Mesothelial cell of epicardium (in vitro differentiated cells): ENCODE measurements at places on chromosomes 4 and X. TPM values are rescaled to one million over a fixed set of nuclear protein-coding genes. Genes with fewer than 3 reads are reported as not detected.

SORBS2 gene
- 9.2 to 11.0 TPM (median 10.1 TPM) in 3 replicates for total RNA-seq

MAGEB1 gene
- not detected in 3 replicates for total RNA-seq

GRCh38 chr4:81152839-81153713, 61.9 kb downstream of the PRKG2 start:
- peaks cover 2% of the 10 kb centered on the region for H3K36me3 ChIP-seq
- peak overlapping the region; percentile 79 for H3K4me3 ChIP-seq
- peak overlapping the region; percentile 64 for H3K27ac ChIP-seq
- H3K4me1 ChIP-seq, result peaks cover 4% of the 10 kb centered on the region
- H3K27me3 ChIP-seq, result no peaks in the 10 kb centered on the region
- no peak for DNase-seq

GRCh38 chr4:41609851-41610250, 71.9 kb downstream of the LIMCH1 start:
- H3K27me3 ChIP-seq, result no peaks in the 10 kb centered on the region
- H3K27ac ChIP-seq, result no peak overlapping the region
- H3K36me3 ChIP-seq, result peaks cover 2% of the 10 kb centered on the region

GRCh38 chr4:154067786-154068185, 278.9 kb upstream of the SFRP2 start:
- H3K27me3 ChIP-seq, result no peaks in the 10 kb centered on the region
- no peak overlapping the region for H3K27ac ChIP-seq
- H3K4me1 ChIP-seq, result no peaks in the 10 kb centered on the region
- H3K4me3 ChIP-seq, result no peak overlapping the region

DNA sequence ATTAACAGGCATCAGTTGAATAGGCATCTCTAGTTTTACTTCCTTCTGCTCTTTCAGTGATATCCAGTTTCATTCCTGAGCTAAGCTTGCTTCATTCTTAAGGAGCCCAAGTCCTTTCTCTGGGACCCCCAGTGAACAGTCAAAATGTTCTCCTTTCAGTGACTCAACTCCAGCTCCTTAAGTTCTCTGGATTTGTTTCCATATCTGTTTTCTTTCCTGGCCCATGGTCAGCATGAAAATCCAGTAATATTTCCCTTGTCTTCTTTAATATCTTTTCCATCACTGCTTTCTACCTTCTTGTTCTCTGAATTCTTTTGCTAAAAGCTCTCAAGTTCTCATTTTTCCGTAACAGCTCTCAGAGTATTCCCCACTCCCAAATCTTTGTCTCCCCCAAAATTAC, 25.5 kb downstream of the ADGRL3 start:
- H3K36me3 ChIP-seq, result peaks cover 4% of the 10 kb centered on the region
- H3K4me1 ChIP-seq, result peaks cover 11% of the 10 kb centered on the region
- H3K27me3 ChIP-seq, result no peaks in the 10 kb centered on the region
- DNase-seq, result no peak

- no peaks in the 10 kb centered on the region for H3K27me3 ChIP-seq
- H3K4me3 ChIP-seq, result no peak overlapping the region
- H3K4me1 ChIP-seq, result peaks cover 25% of the 10 kb centered on the region
- peaks cover 64% of the 10 kb centered on the region for H3K36me3 ChIP-seq
Measured at GRCh38 chr4:7781366-7781765, 158.3 kb downstream of the AFAP1 start.

IBSP gene
- total RNA-seq, result not detected in 3 replicates

- H3K27me3 ChIP-seq, result peaks cover 18% of the 10 kb centered on the region
- H3K36me3 ChIP-seq, result no peaks in the 10 kb centered on the region
- DNase-seq, result no peak
- H3K4me3 ChIP-seq, result no peak overlapping the region
Measured at GRCh38 chr4:6777636-6778281, 4.8 kb upstream of the KIAA0232 start.

GRCh38 chr4:13912436-13912925, 285.0 kb upstream of the BOD1L1 start:
- peaks cover 5% of the 10 kb centered on the region for H3K27me3 ChIP-seq
- no peak for DNase-seq
- H3K27ac ChIP-seq, result peak overlapping the region; percentile 0
- no peaks in the 10 kb centered on the region for H3K36me3 ChIP-seq
- no peak overlapping the region for H3K4me3 ChIP-seq

FAT4 gene
- total RNA-seq, result 58.5 to 61.1 TPM (median 60.2 TPM) in 3 replicates

DNA sequence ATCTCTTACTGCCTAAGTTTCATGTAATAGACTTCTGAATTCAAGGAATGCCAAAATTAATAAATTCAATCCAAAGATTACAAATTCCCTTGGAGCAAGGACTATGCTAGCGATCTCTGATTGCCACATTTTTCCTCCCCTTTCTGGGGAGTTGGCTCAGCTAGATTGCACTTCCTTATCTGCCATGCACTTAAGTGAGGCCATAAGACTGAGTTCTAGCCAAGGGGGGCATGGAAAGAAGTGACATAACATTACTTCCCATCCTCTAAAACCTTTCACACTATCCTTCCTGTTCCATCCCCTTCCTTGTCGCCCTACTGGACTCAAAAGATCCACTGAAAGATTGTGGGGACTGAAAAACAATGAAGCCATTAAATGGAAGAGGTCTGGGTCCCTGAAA, 53.8 kb upstream of the TXK start:
- H3K4me1 ChIP-seq, result no peaks in the 10 kb centered on the region
- no peak overlapping the region for H3K4me3 ChIP-seq
- no peaks in the 10 kb centered on the region for H3K36me3 ChIP-seq
- H3K27me3 ChIP-seq, result no peaks in the 10 kb centered on the region
- no peak for DNase-seq

DNA sequence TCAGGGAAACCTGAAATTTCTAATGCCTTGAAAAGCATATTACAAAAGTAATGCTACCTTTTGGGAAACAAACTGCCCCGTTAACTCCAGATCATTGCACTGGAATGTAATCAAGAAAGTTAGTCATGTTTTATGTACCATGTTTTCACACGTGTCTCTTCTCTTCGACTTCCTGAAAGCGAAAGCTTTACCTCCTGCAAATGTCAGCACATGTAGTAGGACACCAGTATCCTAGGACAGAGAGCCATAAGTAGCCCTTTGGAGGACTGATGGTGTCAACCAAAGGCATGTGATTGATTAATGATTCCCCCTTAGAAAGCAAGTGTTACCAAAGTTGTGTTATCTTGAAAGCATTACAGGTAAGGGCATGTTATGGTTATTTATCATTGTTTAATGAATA, 8.8 kb upstream of the MND1 start:
- no peak overlapping the region for H3K27ac ChIP-seq
- DNase-seq, result no peak
- H3K36me3 ChIP-seq, result peaks cover 29% of the 10 kb centered on the region
- H3K4me3 ChIP-seq, result no peak overlapping the region

RFC1 gene
- total RNA-seq, result 53.7 to 58.0 TPM (median 55.0 TPM) in 3 replicates
